ENCODE measurements at places on chromosomes 11 and 22.

DNA sequence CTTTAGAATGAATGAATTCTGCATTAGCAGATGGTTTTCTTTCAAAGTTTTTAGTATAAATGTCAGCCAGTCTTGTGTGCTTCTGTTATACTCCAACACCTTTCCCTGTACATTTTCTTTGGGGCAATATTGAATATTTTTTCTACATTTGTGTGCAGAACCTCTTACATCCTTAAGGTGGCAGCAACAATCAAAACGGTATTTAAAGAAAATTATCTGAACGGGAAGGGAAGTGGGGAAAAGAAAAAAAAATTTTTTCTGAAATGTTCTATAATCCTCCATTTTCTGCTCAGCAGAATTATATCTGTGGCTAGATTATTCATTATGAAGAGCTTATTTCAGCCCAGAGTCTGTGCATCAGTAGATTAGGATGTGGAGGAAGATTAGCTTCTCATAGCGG, 347.3 kb upstream of the RAG2 start:
- no peak for DNase-seq

DNA sequence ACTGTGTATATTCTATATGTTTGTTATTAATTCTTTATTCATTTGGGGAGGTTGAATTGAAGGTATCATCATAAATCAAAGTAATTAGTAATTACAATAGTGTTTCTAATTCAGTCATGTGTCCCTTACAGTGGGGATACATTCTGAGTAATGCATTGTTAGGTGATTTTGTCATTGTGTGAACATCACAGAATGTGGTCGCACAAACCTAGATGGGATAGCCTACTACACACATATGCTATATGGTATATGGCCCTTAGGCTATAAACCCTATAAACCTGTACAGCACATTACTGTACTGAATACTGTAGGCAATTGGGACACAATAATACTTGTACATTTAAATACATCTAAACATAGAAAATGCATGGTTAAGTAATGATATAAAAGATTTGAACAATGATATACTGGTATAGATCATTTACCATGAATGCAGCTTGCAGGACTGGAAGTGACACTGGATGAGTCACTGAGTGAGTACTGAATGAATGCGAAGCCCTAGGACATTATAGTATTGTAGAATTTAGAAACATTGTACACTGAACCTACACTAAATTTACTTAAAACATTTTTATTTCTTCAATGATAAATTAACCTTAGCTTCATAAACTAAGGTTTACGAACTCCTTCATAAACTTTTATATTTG, 936.2 kb upstream of the CHORDC1 start:
- no peak for DNase-seq

DNA sequence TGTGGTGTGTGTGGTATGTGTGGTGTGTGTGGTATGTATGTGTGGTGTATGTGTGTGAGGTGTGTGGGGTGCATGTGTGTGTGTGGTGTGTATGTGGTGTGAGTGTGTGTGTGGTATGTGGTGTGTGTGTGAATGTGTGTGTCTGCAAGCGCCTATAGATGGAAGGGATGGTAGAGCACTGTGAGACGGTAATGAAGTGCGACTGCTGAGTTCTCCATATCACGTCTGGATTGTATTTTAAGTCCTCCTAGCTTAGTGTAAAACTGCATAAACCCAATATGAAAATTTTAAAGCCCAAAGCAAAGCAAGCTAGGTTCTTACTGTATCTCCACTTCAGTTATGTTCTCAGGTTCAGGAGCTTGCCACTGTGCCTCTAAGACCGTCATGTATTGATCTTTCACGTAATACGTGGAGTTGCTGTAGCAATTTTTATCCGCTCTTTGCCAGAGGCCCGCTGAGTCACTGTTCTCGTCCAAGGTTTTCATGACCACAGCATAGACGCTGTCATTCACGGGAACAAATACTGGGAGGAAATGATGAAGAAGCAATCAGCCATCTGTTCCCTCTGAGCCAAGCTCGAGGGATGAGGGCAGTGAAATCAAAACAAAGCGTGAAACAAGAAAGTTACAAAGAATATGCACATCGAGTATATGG, 5.5 kb downstream of the PLET1 start:
- DNase-seq = peak; percentile 71

GRCh38 chr22:39634530-39635405, 64.2 kb downstream of the CACNA1I start:
- no peak for DNase-seq

DNA sequence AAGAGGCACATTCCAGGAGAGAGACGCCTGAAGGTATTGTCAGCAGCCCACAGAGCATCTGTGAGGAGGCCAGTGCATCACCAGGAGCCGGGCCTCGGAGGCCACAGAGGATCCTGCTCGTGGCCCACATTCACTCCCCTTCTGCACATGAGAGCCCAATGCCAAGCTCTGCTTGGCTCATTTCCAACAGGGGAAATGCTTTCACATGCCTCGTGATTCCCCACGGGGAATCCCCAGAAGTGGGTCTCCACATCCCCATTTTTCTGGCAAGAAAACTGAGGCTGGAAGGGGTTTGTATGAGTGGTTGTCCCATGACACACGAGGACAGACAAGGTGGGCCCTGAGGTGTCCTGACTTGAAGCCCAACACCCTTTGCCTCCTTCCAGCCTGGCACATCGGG, 34.4 kb downstream of the TP53I11 start:
- no peak for DNase-seq

- DNase-seq = no peak
Observed at GRCh38 chr22:47055073-47055355, 292.6 kb downstream of the TBC1D22A start.

- DNase-seq = no peak
Observed at GRCh38 chr22:32430352-32430751, 18.3 kb upstream of the RTCB start.

GRCh38 chr11:15622231-15622890, 507.6 kb downstream of the INSC start:
- DNase-seq = no peak

GRCh38 chr22:46149512-46150033, 753 bp upstream of the PPARA start:
- no peak for DNase-seq

DNA sequence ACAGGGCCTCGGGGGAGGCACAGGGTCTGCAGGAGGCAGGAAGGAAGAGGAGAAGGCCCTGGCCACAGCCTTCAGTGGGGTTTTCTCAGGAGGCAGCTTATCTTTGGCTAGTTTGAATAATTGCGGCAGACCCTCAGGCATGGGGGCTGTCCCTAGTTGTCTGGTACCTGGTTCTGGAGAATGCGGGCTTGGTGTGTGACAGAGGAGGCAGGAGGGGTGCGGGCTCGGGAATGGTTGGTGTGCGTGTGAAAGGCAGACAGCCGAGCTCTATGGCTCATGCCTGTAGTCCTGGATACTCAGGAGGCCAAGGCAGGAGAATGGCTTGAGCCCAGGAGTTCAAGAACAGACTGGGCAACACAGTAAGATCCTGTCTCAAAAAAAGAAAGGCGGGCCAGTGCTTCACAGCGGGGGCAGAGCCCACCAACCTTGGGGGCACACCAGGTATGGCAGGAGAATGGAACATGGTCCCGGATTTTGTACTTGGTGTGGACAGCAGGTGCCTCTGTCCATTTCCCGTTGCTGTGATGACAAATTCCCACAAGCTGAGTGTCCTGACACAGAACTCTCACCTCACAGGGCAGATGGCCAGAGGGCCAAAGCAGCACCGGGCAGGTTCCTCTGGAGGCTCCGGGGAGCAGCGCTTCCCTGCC, 640.6 kb downstream of the TBC1D22A start:
- DNase-seq = no peak

DNA sequence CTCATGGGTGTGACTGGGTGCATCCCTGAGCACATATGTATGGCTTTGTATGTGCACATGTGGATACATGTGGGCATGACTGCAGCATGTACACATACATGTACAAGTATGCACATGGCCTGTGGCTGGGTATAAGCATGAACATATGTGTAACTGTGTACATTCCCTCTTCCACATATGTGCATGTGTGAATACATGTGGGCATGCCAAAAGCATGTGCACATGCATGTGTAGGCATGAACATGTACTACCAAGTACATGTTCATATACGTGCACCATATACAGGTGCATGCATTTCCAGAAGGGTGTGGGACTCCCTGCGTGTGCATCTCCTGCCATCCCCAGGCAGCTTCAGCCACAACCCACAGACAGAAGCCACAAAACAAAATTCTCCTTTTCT, 208.2 kb downstream of the MN1 start:
- DNase-seq = no peak

GRCh38 chr22:17103351-17103750, 17.8 kb downstream of the TMEM121B start:
- DNase-seq = no peak

GRCh38 chr22:23564276-23564675, 15.8 kb downstream of the IGLL1 start:
- DNase-seq = no peak

DNA sequence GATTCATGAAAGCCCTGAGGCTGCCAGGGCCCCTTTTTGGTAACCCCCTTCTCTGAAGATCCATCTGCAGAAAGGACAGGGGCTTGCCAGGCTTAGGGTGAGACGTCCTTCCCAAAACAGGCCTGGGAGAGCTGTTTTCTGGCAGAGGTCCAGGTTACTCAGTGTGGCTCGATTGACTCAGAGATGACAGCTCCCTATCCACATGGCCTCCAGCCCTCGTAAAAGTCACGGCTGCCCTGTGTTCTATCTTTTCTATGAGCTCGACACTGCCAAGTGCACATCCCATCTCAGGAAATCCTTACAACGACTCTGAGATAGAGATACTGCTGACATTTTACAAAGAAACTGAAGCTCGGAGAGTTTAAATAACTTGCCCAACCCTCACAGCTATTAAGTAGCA, 20.4 kb downstream of the ADAMTS8 start:
- DNase-seq = peak; percentile 71

- DNase-seq = no peak
Observed at GRCh38 chr11:115368616-115369015, 135.6 kb downstream of the CADM1 start.

DNA sequence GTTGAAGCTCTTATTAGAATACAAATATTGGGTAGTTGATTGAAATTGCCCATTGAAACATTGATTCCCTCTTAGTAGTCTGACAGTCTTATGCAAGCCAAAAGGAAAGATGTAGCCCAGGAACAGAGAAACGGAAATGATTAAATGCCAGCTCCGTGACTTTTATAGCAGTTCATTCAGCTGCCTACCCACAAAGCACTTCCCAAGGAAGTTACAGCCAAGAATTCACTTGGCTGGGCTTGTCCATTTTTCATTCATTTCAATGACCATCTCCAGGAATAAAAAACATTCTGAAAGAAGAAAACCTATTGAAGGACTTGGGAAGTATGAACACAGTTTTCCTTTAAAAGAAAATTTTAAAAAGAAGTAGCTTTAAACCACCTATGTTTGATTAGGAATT, 62.0 kb downstream of the NCAM1 start:
- no peak for DNase-seq

DNA sequence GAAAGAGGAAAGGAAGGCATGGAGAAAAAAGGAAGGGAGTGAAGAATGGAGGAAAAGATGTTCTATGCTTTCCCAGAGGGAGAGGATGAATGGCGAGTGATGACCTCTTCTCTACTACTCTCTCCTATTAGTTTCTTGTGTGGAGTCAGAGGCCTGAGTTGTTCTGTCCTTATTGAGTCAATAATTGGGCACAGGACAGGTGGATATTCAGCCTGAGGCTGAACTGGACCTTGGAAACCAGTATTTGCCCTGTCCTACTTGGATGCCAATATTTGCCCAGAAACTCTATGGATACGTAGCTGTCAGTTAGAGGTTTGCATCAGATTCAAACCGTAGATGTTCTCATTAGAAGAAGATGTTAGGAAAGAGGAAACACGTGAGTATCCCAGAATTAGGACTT, 17.6 kb upstream of the SWAP70 start:
- DNase-seq = no peak

DNA sequence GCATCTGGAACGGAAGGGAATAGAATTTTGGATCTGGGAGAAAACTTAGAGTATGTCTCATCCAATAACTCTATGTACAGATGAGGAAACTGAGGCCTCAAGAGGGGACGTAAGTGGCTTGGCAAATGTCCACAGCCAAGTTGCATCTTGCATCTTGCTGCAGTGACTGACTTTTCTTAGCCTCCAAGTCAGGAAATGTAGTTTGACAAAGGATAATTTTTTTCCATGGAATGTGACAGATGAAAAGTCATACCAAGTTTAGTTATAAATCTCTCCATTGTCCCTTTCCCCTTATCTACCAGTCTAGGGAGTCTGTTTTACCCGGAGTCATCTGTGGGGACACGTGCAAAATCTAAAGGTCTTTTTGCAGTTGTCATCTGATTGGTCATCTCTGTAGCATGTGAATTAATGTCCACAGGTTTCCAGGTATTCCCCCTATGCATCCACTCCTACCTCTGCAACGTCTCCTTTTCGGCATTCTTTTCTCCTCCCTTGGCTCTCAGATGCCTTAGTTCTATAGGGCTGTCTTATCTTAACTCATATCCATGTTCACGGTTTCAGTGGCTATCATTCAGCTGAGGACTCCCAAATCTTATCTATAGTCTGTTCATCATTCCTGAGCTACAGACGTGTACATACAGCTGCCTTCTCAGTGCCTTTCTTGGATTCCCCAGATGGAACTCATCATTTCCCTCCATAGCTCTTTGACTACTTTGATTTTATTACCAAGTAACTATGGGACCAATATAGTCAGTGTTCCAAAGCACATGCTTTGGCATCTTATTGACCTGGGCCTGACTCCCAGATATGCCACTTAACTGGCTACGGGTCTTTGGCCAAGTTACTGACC, 139.5 kb upstream of the TIMP3 start:
- no peak for DNase-seq

- no peak for DNase-seq
Observed at GRCh38 chr11:61547246-61547645, 33.6 kb downstream of the SYT7 start.

- DNase-seq = no peak
Observed at GRCh38 chr11:83914995-83915394, 628.8 kb upstream of the CCDC90B start.

GRCh38 chr22:45444168-45444567, 30.7 kb downstream of the RIBC2 start:
- no peak for DNase-seq

- no peak for DNase-seq
Observed at GRCh38 chr11:2319791-2320472, 18.1 kb downstream of the TSPAN32 start.

- no peak for DNase-seq
Observed at GRCh38 chr11:65592858-65593517, 2.6 kb downstream of the KCNK7 start.

DNA sequence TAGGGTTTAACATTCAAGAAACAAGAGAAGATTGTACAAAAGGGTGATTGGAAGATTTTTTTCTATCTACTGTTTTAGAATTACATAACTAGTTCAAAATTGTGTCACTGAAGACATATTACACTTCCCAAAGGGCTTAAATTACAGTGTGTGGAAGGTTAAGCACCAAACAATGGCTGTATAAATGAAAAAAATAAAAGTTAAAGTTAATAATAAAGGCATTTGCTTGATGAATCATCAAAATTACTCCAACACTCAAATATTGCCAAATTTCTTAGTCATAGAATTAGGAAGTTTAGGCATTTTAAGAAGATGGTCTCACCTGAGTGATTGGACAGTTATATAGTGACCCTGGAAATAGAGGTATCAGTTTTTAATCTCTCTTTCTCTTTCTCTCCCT, 227.6 kb upstream of the CARD18 start:
- no peak for DNase-seq
